Central memory CD8-positive, alpha-beta T cell (primary cell): ENCODE measurements at places on chromosomes 7 and 10.

- no peak for DNase-seq
These were observed 5.8 kb upstream of the JAKMIP3 start for GRCh38 chr10:132059760-132060508.

DNA sequence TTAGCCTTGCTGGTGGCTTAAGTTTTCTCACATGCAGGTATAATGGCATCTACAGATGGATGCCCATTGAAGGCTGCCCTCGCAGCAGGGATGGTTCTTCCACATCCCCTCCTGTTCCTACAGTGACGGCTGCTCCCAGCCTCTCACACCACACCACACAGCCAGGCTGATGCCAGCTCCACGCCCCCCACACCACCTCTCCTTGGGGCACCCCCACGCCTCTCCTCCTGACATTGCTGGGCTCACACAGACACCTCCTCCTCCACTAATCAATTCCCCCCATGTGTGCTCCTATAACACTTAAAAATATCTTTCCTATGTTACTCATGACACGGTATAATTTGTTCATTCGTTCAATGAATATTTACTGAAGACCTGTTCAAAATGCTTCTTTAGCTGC, 244.0 kb downstream of the WDR37 start:
- no peak for DNase-seq

DNA sequence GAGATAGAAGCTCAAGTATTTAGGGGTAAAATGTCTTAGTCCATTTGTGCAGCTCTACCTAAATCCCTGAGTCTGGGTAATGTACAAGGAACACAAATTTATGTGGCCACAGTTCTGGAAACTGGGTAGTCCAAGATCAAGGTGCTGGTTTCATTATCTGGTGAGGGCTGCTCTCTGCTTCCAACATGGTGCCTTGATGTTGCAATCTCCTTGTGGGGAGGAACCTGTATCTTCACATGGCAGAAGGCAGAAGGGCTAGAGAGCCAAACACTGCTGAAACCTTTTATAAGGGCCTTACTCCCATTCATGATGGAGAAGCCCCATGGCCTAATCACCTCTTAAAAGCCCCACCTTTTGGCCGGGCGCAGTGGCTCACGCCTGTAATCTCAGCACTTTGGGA, 8.7 kb upstream of the BAZ1B start:
- no peak for DNase-seq

DNA sequence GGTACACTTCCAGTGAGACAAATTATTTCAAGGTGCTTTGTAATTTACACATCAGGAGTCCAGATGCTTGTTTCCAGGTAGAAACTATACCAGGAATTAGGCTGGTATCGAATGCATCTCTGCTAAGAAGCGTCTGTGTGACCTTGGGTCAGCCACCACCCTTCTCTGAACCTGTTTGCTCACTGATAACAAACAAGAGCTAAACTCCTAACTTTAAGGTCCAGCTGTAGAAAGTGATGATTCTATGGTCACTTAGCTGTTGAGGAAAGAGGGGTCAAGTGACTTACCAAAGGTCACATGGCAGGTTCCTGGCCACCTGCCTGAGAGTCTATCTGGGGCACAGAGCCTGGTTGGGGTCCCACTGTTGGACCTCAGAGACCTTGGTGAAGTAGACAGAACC, 95.4 kb downstream of the HIF1AN start:
- no peak for DNase-seq

DNA sequence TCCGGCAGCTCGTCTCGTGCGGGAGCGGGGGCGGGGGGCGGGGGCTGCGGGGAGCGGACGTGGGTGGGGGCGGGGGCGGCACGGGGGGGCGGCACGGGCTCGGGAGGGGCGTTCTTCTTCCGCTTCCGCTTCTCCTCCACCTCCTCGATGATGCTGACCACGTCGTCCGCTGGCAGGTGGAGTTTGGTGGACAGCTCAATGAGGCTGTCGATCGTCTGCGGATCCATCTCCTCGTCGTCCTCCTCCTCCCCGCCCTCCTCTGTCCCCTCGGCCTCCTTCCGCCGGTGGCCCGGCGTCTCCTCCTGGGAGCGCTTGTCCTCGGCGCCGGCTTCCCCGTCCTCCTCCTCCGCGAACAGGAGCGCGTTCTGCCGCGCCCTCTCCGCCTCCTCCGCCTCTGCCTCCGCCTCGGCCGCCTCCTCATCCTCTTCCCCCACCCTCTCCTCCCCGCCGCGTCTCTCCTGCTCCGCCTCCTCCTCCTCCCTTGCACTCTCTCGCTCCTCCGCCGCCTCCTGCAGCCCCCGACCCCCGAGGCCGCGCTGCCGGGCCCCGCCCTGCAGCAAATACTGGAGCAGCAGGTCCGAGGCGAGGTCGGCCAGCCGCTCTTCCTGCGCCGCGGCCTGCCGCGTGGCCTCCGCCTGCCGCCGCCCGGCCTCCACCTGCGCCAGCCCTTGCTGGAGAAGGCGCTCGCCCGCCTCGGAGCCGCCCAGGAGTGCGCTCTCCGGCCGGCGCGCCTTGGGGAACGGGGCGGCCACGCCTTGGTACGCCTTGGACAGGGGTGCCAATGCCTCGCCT, 1.9 kb downstream of the VGF start:
- DNase-seq: no peak

- no peak for DNase-seq
These were observed 23.0 kb upstream of the GPR146 start for GRCh38 chr7:1021366-1021765.
